T-helper 1 cell (primary cell): ENCODE measurements at places on chromosomes 11 and 22.

DNA sequence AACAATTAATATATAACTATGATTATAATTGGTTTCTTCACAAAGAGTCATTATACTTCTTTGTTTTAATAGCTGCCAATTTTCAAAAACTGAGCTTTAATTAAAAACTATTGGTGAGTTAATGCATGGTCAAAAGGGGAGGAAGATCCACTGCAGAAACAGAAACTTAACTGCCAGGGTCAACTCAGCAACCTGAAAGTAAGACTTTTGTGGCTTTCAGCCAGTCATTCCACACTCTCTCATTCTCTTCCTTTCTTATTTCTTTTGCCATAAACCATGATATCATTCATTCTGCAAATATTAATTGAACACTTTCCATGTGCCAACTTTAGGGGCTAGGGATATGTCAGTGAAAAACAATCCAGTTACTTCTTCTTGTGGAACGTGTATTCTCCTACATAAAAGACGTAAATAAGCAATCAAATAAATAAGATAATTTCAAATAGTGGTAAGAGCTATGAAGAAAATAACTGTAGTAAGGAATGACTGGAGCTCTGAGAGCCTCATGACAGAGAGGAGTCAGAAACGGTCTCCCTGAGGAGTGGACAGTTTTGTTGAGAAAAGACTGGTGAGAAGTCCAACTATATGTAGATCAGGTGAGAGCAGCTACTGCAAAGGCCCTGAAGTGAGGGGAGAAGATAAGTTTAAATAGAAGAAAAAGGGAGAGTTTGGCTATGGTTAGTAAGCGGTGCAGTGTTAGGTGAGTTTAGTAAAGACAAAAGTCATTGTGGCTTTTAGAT lies 130.5 kb downstream of the GRIA4 start:
- no peak for DNase-seq

DNA sequence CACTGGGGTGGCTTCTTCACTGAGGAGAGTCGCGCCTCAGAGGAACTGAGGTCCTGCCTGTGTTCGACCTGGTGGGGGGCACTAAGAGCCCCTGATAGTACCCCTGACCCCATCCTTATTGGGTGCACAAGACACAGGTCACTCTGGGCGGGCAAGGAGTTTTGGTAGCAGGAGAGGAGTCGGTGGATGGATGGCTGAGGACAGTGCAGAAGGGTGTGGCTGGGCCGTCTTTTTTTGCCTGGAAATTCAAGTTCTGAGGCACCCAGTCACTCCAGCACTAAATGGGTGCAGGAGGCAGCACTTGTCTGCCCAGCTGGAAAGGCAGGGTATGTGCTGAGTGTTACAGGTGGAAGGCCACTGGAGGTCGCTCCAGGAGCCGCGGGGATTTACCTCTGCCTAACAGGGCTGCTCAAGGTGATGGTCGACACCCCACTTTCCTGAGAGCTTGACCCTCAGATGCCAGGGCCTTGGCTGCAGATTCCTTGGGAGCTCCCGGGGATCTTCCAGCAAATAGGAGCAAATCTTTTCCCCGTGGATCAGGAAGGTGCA lies 960 bp downstream of the TSSC4 start:
- DNase-seq: no peak

DNA sequence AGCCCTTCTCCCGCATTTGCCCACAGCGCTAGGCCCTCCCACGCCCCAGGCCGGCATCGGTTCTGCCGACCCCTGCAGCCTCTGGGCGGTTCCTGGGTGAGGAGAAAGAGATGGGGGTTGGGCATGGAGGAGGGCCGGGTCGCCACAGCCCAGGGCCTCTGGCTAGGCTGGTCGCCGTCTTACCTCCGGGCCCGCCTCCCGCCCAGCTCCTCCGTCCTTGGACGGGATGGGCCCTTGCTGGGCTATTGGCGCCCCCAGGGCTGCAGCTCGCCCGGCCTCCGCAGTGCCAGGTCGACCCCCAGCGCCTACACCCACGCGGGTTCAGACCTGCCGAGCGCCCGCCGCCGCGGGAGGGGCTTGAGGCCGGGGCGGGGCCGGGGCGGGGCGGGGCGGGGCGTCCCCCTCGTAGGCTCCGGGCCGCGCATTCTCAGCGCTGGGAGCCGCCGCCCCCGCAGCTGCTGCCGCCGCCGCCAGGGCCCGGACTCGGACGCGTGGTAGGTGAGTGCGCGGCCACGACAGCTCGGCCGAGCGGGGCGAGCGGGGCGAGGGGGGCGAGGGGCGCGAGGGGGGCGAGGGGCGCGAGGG lies at the start of gene CD151:
TSS of gene CD151 (plus strand) at position 424 of the 585 bp plus-strand sequence. CDS start 3,118 bp downstream, outside the sequence.
- peak; percentile 52 for DNase-seq

GRCh38 chr11:61380884-61381283 lies 11.5 kb upstream of the TMEM216 start:
- DNase-seq: no peak

GRCh38 chr11:34827228-34827627 lies 89.0 kb downstream of the APIP start:
- DNase-seq: no peak

- DNase-seq: no peak
These were observed 718 bp downstream of the FADS2 start for GRCh38 chr11:61828629-61829407.

DNA sequence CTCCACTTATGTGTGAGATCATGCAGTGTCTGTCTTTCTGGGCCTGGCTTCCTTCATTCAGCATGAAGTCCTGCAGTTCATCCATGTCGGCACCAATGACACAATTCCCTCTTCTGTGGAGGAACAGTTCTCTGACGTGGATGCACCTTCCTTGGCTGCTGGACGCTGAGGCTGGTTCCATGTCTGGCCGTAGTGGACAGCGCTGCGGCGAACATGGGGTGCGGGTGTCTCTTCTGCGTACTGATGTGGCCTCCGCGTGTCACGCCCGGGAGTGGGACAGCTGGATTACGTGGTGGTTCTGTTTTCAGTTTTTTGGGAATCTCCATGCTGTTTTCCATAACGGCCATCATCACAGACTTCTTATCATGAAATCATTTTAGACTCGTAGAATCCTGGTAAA lies 16.9 kb upstream of the MUC2 start:
- no peak for DNase-seq

- no peak for DNase-seq
These were observed 22.5 kb downstream of the IFITM10 start for GRCh38 chr11:1727861-1728260.

DNA sequence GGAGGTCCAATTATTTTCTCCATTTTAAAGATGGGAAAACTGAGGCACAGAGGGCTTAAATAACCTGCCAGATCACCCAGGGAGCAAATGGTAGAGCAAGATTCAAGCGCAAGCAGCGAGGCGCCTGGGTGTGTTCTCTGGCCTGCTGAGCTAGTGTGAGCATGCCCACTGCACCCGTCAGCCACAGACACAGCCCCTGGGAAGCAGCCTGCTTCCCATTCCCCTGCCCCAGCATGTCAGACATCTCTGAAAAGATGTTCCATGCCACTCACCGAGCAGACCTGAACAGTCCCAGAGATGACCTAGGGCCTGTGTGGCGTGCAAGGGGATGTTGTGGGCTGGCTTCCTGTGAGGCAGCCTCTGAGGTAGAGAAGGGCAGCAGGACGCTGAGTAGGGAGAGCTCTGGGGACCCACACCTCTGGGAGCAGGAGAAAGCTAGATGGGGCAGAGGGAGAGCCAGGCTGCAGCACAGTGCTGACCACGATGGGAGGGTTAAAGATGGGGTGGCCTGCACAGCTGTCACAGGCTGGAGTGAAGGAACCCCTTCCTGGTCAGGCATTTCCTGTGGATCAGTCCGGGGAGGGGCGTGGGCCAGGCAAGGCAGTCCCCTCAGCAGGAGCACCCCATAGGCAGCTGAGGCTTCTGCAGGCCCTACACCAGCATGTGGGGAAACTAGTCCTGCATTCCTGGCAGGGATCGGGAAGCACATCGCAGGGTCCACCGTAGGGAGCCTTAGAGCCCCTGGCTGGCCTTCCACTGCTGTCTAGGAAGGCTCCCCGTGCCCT lies 101.4 kb downstream of the GALNT18 start:
- DNase-seq: no peak

DNA sequence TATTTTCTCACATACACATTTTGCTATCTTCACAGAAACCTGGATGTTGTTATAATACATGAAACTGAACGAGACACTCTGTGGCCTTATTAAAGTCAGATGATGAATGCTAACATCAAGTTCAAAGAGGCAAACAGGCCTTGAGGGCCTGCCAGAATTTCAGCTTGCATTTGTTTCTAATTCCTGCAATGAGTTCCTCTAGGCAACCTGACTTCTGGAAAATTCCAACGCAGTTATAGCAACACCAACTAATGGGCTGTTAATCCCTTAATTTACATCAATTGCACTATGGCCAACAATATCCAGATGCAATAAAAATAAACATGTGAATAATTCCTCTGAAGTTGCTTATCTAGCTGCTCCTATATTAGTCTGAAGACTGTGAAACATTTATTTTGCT lies 19.1 kb downstream of the PAX6 start:
- no peak for DNase-seq

GRCh38 chr11:44207292-44207691 lies 102.6 kb downstream of the ALX4 start:
- no peak for DNase-seq

DNA sequence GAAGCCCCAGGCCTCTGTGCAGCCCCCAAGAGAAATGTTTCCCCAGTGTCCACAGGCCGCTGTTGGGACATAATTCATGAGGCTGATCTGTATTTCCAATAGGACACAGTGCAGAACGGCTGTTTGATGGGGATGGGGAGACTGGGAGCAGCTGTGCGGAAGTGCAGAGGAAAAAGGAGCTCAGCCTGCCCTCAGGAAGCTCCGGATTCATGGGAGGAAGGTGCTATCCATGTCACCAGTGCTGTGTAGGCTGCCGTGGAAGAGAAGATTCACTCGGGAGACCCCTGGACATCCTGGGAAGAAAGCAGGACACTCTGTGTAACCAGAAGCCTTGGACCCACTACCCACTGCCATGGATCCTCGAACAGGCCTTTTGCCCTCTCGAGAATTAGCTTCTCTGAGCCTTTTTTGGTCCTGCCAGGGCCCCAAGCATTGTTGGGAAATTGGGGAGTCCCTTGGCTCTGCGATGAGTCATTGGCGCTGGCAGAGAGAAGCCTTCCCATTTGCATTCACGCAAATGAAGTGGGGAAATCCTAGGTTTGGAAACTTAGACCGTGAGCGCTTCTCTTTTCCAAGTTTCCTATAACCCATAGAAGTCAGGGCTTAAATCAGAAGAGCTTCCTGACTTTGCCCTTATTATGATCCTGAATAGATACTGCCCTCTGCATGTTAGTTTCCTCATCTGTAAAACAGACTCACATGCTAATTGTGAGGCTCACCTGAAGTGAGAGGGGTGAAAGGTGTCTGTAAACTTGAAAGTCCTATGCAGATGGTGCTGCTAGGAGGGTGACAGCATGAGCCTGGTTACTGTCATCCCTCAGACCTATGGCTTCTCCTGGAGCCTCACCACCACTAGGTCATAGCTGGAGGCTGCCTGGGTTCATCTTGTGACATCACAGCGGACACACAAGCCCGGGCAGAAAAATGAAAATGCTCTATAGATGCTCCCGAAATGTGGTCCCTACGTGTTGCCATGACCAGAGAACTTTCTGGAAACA lies 229.2 kb upstream of the B3GAT1 start:
- no peak for DNase-seq

GRCh38 chr22:47230251-47230650 lies 467.8 kb downstream of the TBC1D22A start:
- DNase-seq: no peak

DNA sequence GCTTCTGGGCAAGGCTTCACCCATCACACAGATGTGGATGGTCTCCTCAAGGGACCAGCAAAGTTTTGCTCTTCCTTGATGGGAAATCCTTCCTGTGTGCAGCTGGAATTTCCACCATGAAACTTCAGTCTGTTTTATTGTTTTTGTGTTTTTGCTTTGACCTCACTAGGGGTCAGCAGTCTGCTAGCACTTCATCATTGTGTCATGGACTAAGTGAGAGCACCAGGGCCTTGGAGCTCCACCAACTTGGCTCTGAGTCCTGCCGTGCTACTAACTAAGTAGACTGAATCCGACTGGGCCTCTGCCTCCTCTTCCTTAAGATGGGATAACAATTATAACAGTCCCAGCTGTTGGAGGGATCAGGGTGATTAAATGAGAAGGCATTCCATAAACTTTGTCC lies 305.8 kb upstream of the NCAM1 start:
- DNase-seq: no peak

- no peak for DNase-seq
These were observed 844.3 kb upstream of the TENM4 start for GRCh38 chr11:80284946-80285785.

DNA sequence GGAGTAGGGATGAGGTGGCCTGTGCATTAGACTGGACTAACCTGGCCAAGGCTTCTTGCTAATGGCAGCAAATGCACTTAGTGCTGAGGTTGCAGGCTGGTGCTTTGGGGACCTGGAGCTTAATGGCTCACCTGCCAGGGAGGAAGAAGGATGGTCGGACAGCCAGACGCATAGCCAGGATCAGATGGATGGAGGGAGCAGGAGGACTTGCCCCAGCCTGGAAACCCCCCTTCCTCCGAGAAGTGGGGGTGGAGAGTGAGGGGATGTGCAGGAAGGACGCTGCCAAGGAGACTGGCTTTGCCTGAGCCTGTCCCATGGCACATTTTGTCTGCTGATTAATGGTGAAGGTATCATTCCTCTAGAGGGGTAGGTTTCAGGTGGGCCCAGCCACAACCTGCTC lies 17.9 kb downstream of the IGLL1 start:
- no peak for DNase-seq

DNA sequence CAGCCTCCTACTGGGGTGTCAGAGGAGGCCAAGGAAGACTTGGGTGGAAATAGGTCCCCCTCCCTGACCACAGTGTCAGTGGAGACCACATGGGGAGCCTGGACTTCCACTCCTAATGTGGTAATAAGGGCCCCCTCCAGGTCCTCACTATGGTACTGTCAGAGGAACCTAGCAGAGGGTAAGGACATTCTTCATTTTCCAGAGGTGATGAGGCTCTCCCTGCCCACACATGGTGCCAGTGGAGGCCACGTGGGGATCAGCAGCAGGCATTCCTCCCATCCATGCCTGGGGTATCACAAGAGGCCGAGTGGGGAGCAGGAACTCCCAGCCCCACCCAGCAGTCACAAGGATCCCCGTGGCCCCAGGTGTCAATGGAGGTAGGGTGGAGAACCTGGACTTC lies 6.5 kb upstream of the CLDN5 start:
- DNase-seq: no peak

GRCh38 chr11:13114566-13115379 lies 105.7 kb downstream of the RASSF10 start:
- no peak for DNase-seq
